ENCODE measurements at places on chromosomes 5 and 9. TPM values are rescaled to one million over a fixed set of nuclear protein-coding genes. Genes with fewer than 3 reads are reported as not detected.

GRM6 gene
- 0.52 TPM for polyA plus RNA-seq

ECSCR gene
- 30.2 TPM for polyA plus RNA-seq

MEIKIN gene
- polyA plus RNA-seq, result not detected

LRRC19 gene
- polyA plus RNA-seq, result 13.4 TPM

CDC25C gene
- 7.8 TPM for polyA plus RNA-seq

MAMDC2 gene
- polyA plus RNA-seq, result 8.6 TPM

CNTNAP3B gene
- polyA plus RNA-seq, result 9.2 TPM

ZNF366 gene
- polyA plus RNA-seq, result 4.7 TPM

FAM153A gene
- 0.29 TPM for polyA plus RNA-seq

GABBR2 gene
- 3.8 TPM for polyA plus RNA-seq

SPATA31A3 gene
- polyA plus RNA-seq, result not detected

CER1 gene
- polyA plus RNA-seq, result 0.71 TPM

ELL2 gene
- polyA plus RNA-seq, result 11.2 TPM

DNA sequence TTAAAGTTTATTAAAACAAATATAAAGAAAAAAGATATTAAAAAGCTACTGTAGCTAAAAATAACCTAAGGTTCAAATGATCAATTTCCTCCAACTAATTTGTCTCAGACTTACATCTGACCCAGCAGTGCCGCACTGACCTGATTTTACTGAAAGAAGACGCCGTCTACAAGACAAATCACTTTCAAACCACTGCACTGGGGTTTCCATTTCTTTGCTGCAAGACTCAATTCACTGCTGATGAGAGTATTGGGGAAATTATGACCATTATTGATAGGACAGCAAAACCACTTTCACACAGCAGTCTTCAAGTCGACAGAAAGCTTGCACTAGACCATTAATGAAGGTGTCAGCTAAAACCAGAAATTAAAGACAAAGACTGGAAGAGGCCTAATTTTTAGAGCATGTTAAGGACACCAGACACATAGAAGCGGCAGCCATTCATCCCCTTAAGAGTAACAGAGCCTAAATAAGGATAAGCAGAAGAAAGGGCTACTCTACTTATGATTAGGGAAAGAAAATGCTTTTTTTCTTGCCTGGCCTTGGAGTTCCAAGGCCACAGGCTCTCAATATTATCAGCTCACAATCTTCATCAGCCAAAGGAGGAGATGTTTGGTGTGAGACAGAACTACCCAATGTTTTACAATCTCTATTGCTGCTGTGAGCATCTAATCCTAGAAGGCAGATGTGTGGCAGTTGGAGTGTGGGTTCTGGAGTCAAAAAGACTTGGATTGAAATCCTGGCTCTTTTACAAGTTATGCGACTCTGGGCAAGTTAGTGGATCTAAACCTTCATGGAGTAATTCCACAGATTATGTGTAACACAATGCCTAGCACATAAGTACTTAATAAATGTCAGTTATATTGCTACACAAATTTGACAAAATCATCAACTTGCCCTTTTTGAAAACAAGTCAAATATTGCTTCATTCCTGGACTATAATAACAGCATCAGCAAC, 190.7 kb downstream of the MAPKAP1 start:
- DNase-seq, result no peak

GRCh38 chr9:124392254-124392870, 22.9 kb downstream of the PSMB7 start:
- DNase-seq, result no peak

- no peak for DNase-seq
These were observed 65.2 kb upstream of the RANBP3L start for GRCh38 chr5:36366883-36367282.

DNA sequence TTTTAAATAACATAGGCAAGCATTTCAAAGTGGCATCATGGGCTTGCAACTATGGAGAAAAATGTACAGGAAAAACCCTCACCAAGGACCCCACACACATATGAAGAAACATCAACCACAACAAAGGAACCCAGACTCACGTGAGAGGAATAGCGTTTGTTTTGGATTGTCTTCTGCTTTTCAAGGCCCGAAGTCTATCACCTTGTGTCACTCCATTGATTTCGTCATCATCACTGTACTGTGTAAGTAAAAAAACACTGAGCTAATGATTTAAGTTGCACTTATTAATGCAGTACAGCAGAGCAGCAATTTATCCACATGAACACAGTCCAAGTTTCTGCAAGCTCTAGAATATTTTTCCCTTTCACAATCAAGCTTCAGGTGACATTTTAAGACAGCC, 72.4 kb downstream of the HABP4 start:
- DNase-seq, result no peak

DNA sequence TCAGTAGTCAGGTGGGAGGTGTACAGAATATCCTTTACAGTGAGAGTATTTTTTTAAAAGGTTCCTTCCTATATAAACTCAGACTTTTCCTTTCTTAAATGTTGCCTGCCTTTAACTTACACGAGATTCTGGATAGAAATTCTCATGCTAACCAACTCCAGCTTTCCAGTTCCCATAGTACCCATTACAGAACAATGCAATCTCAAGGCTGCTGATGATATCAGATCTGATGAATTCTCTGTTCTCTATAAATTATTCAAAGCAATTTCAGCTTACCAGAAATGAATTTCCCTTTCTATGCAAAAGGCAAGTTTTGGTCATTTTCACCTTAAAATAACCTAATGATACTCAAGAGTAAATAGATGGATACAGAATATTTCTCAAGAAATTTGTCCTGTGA, 90.3 kb downstream of the NUDT12 start:
- DNase-seq, result no peak

DNA sequence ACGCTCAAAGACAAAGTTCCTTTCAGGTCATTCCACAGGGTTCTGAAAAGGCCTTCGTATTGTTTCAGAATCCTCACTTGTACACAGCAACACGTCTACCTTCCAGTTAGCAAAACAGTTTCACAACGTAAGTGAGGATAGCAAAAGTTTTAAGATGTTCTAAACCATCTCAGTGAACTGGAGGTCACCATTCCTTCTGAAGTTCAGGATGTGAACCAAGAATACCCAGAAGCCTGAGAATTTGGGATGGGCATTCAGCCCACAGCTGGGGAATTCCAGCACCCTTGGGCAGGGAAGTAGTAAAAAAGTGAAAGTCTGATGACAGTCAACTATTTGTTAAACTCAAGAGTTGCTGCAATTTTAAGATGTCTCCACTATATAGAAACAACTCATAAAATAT, 224.5 kb downstream of the BNC2 start:
- no peak for DNase-seq

DNA sequence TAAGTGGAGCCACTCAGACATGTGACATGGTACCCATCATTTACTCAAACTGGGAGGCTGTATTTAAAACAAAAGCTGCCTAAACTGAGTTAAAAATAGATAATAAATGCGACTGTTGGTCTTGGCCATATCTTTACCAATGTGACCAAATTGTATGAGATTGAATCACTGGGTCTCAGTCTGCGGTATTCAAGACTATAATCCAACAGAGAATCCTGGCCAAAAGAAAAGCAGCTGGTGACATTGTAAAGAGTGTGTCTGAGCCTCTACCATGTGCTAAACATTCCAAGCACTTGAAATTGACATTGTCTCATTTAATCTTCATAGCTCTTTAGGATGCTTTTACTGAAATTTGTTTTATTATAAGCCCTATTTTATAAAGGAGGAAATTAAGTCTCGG, 282.6 kb downstream of the ZNF608 start:
- no peak for DNase-seq

DNA sequence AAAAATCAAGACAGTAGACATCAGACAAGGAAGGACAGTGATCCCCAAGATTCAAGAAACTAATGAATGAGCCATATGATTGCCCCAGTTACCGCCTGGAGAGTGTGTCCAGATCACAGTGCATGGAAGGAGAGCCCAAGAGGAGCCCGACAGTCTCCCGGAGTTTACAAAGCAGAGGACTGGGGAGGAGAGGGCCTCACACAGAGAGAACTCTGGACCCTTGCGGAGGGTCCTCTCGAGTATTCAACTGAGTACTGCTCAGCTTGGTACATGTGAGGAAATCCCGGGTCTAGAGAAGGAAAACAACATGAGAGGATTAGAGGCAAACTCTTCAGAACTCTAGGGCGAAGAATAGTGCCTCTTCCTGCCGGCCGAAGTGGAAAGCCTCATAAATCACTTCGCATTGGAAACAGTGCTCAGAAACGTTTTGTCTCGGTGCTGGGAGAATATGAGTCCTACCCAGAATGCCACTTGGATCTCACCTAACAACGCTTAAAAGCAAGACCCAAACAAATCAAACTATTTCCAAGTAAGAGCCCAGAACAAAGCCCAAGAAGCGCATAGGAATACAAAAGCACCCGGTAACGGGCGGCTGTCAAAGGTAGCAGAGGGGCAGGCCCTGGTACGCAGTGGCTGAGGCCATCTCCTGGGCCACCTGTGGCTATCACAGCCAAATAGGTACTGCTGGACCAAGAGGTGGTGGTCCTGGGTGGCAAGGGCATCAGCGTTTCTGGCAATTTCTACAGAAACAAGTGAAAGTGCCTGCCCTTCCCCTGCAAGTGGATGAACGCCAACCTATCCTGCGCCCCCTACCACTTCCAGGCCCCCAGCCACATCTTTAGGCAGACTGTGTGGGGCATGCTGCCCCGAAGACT, 36.0 kb downstream of the FAM78A start:
- DNase-seq, result no peak

DNA sequence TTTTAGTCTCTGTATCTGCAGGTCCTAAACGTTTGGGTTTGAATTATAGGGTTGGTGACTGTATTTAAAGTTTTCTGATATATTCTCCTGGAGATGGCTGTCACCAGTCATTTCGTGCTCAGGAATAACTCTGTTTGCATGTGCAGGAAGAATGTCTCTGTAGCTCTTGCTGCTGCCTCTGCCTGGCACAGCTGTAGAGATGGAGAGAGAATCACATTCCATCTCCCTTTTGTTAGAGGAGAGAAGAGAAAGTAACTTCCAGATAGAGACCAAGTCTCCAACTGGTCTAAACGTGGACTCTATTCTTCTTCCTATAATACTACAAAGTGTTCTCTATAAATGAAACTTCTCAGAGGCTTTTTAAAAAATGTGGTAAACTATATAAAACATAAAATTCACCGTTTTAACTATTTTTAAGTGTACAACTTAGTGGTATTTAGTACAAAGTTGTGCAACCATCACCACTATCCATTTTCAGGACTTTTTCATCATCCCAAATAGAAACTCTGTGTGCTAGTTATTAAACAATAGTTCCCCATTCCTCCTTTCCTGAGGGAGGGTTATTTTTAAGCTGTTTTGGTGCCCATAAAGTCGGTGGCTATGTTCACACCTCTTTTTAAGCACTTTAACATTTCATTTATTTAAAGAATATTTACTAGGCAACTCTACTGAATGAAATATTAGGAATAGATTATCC, 20.7 kb upstream of the STARD4 start:
- DNase-seq, result no peak

- DNase-seq, result no peak
These were observed 65.4 kb downstream of the WDR41 start for GRCh38 chr5:77426670-77427069.

DNA sequence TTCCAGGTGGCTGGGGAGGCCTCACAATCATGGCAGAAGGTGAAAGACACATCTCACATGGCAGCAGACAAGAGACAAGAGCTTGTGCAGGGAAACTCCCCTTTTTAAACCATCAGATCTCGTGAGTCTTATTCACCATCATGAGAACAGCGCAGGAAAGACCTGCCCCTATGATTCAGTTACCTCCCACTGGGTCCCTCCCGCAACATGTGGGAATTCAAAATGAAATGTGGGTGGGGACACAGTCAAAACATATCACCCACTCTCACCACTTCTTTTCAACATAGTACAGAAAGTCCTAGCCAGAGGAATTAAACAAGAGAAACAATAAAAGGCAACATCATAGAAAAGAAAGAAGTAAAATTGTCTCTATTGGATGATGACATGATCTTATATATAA, 223.4 kb upstream of the SLC24A2 start:
- DNase-seq, result no peak

DNA sequence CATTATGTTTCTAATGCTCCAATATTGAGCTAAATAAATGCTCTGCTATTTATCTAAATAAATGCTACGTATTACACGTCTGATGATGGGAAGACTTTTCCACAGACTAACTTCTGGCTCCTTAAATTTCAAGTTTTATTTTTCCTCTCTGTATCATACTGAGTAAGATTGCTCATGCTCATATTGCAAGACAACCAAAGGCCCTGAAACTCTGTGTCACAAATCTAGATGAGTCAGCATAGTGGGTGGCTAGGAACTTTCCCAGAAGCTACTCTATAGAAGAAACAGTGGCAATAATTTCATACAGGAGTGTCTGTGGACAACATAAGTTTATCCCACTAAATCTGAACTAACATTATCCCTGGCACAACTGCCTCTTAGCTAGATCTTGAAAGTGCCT, 53.0 kb upstream of the RFX3 start:
- DNase-seq, result no peak

DNA sequence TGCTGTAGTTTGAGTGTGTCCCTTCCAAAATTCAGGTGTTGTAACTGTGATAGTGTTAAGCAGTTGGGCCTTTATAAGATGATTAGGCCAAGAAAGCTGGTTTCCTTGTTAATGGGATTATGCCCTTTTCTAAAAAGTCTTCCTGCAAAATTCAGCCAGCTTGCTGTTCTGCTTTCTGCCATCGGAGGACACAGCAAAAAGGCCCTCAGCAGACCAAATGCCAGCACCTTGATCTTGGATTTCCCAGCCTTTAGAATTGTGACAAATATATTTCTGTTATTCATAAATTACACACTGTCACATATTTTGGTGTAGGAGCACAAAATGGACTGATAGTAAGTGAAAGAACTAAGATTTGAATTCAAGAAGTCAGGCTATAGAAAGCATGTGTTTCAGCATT, 203.2 kb downstream of the IZUMO3 start:
- no peak for DNase-seq

- no peak for DNase-seq
These were observed 112.7 kb upstream of the ZNF618 start for GRCh38 chr9:113763429-113763828.

GRCh38 chr5:179734536-179735164, 2.0 kb downstream of the MAML1 start:
- DNase-seq, result no peak

DNA sequence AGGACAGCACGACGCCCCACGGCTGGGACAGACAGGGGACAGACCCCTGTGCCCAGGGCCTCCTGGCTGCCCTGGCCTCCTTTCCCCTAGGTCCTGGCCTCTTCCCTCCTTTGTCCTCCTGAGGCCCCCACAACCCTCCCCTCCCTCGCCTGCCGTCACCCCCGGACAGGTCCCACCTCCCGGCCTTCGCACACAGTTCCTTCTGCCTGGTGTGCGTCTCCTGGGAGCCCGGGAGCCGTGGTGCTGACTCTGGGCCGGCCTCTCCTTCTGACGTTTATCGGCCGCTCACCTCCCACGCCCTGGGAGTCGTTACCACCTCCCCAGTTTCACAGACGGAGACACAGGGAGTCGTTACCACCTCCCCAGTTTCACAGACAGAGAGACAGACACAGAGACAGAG, 25.1 kb upstream of the NOTCH1 start:
- no peak for DNase-seq

DNA sequence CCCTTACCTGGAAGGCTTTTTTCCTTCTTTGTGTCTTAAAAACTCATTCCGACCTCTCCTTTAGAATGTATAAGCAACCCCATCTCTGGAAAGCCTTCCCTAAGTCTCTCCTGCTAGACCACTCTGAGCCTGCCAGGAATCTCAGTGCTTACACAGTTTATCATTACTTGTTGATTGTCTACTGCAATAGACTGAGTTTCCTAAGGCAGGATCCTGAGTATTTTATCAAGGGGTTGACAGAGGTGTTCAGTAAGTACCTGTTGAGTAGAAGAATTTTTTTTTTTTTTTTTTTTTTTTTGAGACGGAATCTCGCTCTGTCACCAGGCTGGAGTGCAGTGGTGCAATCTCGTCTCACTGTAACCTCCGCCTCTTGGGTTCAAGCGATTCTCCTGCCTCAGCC, 2.6 kb upstream of the TJP2 start:
- no peak for DNase-seq

GRCh38 chr9:107148216-107148615, 134.9 kb upstream of the RAD23B start:
- no peak for DNase-seq
